ENCODE measurements at places on chromosomes 12 and 14.
A peak's percentile ranks its signal among the peaks of the same experiment; 100 is the strongest.

GRCh38 chr12:122363782-122364181, 58.7 kb downstream of the CLIP1 start:
- ATAC-seq, result no peak

DNA sequence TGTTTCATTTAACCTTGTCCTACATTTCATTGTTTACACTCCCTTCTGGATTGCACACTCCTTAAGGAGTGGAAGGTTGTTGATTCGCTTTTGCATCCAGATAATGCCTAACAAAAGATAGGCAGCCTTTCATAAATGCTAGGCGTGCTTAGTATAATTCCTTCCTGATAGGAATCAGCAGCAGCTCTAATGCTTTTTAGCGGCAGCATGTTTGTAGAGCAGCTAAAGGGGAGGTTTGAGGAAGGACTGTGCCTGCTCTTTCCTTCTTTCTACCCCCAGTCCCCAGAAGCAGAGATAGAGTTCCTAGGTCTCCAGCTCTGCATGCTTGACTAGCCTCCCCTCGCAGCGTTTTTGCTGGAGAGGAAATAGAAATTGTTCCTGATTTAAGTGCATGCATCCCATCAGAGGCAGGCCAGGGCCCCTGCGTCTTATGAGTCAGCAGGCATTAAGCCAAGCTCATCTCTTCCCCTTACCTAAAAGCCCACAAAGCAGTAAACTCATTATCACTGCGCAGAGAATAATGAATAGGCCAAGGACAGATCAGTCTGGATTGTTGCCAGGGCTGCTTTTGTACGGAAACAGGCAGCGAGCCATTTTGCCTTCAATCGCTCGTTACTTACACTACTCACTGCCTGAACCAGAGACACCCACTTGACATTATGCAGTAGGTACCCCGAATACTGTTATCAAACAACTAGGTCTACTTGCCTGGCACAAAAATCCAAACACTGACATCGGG, 14.0 kb upstream of the TBPL2 start:
- peak; percentile 16 for ATAC-seq

DNA sequence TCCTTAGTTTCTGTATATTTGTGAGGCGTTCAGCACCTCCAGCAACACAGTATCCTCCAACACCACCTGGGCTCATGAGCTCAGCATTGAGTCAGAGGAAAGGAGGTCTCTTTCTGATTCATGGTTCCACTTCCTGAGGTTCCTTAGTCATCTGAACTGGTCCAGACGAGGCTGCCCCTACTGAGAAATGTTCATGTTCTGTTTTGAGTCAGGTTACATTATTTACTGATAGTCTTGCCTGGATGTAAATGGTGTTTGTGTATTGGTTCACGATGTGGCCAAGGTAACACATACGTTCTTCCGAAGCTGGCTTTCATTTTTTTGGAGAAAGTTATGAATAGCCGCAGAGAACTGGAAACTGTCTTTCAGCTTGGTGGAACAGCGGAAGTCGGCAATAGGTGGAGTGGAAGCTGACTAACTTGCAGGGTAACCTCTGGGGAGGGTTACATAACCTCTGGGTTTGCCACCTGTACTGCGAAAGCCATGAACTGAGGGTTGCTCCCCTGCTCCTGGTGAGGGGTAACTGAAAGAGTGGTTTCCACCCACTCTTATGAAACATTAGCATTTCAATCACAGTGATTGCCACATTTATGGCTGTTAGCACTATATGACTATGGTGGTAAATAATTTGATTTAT, 42.2 kb upstream of the MANSC4 start:
- ATAC-seq, result no peak

DNA sequence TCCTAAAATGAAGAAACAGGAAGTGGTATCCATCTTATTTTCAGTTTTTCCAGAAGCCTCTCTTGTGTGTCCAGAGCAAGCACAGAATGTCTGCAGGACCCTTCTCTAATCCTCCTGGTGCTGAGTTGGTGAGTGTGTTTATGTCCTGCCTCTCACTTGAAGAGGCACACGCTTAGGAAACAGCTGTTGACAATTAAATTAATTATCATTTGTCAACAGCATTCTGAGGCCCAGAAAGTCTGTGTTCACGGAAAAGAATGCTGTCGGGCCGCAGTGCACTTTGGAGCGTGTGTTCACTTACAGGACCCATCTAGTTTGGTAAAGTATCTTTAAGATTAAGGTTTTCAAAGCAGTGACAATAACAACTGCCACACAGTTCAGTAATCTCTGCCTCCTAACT, 70.5 kb downstream of the LMNTD1 start:
- ATAC-seq, result no peak

DNA sequence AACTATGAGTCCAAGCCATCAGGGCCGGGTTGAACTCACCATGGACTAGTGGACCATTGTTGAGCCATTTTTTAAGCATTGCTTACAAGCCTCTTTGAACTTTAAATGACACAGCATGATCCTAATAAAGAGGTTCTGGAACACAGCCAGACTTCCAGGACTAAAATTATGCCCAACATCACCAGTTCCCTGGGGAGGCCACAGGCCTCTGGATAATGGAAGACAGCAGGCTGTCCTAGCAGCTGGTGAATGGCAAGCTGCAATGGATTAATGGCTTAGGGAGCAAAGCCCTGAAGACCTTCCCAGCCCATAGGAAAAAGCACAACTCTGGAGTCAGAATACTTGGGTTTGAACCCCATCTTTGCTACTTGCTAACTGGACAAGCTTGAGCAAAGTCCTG, 71.3 kb downstream of the FLRT2 start:
- no peak for ATAC-seq

- no peak for ATAC-seq
Observed at GRCh38 chr12:80068173-80068572, 31.2 kb upstream of the OTOGL start.

- ATAC-seq, result no peak
Observed at GRCh38 chr12:124394462-124395128, 99.7 kb downstream of the RFLNA start.

- peak; percentile 77 for ATAC-seq
Observed at GRCh38 chr14:24080888-24081738, 9.8 kb downstream of the CPNE6 start.

DNA sequence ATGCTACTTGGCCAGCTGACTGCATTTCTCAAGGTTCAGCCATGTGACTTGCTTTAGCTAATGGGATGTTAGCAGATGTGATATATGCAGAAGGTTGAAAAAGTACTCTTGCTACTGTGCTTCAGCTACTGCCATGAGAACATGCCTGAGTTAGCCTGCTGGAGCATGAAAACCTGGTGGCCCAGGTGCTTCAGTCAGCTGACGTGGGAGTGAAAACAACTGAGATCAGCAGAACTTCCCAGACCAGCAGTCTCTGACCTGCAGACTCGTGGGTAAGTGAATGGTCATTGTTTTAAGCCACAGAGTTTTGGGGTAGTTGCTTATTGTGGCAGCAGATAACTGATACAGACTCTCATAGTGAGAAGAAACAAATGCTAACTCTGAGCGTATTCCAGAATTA, 118.6 kb upstream of the GRIN2B start:
- ATAC-seq, result no peak

GRCh38 chr14:79166171-79166570, 996.0 kb downstream of the NRXN3 start:
- ATAC-seq, result no peak

DNA sequence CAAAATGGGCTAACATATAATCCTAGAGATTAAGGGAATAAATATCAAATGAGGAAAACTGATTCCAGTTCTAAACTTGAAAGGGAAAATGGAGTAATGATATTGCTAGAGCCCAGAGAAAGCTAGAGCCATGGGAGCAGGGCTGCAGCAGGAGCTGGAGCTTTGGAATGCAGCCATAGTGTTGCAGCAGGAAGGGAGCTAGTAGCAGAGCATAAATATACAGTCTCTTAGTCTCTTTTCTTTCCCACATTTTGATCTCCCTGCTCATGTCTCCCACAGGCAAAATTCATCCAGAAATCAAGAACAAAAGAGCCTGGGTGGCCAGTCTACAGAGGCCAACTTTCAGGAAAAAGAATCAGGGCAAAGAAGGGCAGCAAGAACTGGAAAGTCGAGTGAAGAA, 253.7 kb downstream of the ATXN7L3B start:
- ATAC-seq, result no peak
